Ecto neural progenitor cell (in vitro differentiated cells): ENCODE measurements at places on chromosomes 3 and 15.

DNA sequence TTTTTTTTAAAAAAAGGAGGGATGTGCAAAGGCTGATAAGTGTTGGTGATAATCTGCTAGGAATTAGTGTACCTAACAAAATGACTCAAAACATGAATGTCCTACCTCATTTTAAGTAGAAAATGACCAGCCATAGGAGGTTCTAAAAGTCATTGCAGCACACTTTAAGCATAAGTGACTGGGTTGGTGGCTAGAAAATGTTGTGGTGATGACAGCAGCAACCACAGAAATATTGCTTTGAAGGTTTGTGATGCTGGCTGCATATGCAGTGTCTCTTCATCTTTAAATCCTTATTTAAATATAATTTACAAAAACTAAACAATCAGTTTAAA lies 55.2 kb downstream of the CMSS1 start:
- DNase-seq: no peak

DNA sequence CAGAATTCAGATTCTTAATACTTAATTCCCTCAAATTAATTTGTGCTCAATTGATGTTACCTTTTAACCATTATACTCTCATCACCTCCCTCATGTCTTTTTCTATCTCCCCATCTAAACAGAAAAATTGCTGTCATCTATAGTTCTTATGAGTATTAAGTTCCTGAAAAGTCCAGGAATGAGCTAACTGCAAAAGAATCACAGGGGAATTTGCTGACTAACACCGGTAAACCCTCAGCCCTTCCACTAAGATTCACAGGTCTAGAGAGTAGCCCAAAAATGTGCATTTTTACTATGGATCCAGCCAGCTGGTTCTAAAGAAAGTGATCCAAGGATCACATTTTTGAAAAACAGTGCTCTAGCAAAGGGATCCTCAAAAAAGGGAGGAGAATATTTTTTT lies 67.0 kb downstream of the SETD2 start:
- no peak for DNase-seq

- DNase-seq: peak; percentile 47
Measured at GRCh38 chr15:82047453-82048400, 1.9 kb upstream of the MEX3B start.

GRCh38 chr3:140134231-140134965 lies 199.4 kb downstream of the CLSTN2 start:
- no peak for DNase-seq
